ENCODE measurements at places on chromosomes 3 and 15.

- no peak for DNase-seq
Measured at GRCh38 chr15:87610366-87610765, 646.2 kb downstream of the NTRK3 start.

- no peak for DNase-seq
Measured at GRCh38 chr15:77871852-77872371, 205.6 kb downstream of the TBC1D2B start.

DNA sequence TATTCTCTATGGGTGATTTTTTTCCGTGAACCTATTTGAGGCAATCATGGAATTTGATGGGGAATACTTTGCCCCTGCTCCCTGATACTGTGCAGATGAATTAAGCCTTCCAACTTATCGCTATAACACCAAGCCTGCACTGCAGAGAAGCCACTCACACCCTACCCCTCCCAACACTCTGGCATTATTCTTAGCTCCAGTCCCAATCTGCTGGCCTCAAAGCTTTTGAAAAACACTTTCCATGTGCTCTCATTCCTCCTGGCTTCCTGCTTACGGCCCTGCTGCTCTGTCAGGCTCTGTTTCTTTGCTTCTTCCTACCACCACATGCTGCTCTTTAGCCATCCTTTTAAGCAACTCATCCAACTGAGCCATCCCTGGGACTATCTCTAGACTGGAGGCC is 327.8 kb upstream of the SLCO3A1 start:
- DNase-seq = no peak

- no peak for DNase-seq
Measured at GRCh38 chr3:97694876-97695275, 69.7 kb upstream of the ARL6 start.

GRCh38 chr3:171940151-171940649 is 97.1 kb downstream of the TMEM212 start:
- DNase-seq = no peak

DNA sequence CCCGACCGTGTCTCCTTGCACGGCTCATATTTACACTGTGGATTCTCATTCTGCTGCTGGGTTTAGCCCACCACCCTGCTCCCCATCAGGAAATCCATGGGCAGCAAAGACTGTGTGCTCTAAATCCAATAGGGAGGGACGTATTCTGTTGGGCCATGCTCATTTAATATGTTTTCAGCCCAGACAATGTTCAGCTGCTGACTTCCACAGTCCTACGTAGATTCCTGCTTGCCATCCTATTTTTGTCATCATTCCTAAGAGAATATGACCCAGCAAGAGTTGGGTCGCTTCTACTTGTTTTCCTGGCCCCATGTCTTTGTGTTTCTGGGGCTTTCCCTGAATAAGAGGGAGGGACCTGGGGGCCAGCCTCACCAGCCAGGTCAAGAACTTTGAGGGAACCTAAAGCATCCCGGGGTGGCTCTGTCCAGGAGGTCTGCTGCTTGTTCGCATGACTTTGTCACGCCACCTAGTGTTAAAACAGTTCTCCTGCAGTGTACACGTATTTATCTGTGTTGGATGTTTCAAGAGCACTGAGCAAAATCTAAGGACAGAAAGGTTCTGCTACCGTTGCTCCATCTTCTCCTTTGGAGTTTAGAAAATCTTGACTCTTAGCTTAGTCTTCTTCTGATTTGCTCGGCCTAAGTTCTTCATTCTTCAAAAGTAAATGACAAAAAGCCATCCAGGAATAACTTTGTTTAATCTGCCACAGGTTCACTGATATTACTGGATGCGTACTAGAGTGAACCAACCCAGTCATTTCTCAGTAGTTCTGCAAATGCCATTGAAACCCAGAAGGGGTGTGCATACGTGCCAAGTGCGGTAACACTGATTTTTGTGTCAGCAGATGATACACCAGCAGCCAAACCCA is 79.8 kb upstream of the NR2E3 start:
- DNase-seq = no peak

DNA sequence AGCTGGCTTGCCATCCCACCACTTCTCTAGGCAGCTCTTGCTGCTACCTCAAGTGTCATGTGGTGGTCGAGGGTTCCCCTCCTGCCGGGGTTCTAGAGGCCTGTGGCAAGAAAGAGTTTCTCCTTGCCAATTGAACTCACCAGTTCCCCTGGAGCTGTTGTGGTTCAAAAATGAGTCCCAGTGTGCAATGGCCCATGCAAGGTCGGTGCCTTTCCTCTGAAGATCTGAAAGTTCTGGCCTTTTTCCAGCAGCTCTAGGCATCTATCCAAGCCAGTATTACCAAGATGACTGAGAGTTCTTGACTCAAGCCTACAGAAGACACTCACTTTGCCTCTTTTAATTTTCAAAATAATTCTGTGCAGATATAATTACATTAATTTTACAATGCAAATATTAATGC is 163.6 kb downstream of the KCNMB2 start:
- no peak for DNase-seq

- DNase-seq = no peak
Measured at GRCh38 chr15:61198722-61199121, 30.4 kb downstream of the RORA start.

GRCh38 chr3:15660055-15660935 is 58.8 kb downstream of the BTD start:
- DNase-seq = no peak

DNA sequence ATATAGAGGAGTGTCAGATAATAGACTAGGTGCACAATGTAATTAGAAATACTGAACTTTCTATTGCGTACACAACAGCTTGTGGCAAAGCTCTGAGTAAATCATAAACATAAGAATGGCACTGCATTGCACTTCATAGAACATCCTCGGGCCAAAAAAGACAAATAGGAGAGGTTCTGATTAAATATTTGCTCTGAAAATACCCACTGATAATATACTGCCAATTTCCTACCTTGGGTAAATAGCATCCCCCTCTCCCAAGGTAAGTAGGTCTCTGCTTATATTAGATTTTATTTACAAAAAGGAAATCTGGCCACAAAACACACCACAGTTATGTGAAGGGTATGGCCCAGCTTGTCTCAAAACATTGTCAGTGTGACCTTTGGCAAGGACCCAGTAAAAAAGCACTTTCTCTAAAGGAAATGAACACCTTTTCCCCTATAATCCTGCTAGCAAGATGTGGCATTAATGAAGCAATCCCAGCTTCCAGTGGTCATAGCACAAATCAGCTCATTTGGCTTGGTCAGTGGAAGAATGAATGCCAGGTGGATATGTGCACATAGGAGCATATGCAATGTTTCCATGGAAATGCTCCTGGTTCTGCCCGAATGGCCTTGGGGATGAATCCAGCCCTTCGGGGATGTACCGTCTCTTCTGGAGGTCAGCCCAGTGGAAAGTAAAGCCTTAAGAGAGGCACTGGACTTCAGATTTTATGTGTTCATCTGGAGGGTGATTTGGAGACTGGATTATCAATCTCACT is 315.9 kb downstream of the LSAMP start:
- no peak for DNase-seq

DNA sequence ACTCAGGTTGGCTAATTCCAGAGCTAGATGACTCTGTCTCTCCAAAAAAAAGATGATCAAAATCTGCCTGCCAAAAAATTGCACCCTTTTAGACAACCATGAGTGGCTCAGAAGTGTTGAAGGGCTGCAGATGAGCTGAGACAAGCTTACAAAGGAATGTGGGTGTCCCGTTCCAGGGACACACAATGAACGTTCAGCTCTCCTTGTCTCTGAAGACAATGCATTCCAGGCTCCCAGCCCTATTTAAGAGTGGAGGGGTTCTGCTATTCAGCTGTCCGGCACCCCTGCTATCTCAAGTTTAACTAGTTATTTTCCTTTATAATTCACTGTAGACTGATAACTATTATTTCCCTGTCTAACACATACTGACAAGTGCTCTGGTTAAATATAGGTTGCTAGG is 355.1 kb upstream of the WNT5A start:
- DNase-seq = no peak

DNA sequence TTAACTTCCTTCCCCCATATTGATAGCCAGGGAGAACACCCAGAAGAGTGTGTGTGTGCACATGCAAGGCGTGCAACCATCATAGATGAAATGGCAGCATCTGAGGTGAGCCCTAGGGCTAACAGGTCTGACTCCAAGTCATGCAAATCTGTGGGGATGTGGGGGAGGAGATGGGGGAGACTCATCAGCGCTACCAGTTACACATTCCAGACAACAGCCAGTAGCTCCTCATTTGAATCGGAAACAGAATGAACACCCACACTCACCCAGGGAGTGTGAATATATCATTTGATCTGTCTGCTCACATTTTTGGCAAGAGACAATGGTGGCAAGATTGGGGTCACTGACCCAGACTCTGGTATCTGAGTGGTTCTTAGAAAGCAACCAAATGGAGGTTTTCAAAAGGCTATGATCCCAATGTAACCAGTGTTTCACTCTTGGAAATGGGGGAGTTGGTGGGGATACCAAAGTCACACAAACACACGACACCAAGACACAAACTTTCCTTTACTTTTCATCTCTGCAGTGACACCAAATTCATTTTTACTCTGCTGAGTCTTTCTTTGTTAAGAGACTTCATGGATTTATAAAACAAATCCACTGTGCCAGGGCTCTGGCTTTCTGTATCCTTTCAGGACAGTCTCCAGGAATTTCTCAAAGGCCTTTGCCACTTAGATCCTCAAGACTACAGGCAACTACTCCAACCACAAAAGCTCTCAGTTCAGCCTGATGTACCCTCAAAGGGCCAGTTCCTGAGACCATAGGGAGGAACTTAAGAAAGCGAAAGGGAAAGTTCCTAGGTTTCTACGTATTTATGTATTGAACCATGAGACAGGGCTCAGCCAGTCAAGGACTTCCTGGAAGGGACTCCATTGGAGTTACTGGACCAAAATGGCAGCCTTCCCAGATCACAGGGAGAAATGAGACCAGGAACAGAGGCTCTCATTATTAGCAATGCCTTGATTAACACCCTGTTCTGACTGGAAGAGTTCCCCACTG is 2.2 kb downstream of the CDCP1 start:
- no peak for DNase-seq

DNA sequence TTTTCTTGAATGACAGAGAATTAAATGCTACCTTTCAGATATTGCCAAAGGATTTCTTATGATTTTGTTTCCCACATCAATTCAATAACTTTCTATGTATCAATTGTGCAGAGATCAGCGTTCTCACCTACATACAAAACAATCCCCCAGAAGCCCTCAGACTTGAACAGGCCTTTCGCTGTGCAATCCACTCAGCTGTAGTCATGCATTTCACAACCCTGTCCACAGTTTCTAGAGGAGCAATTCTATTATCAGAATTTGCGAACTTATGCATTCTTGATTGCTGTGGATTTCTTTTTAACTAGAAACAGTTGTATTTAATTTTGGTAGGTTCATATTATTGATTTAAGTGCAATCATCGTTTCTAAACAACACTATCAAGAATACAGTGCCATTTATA is 13.7 kb upstream of the ALCAM start:
- DNase-seq = no peak

- no peak for DNase-seq
Measured at GRCh38 chr3:195147649-195148080, 123.3 kb downstream of the XXYLT1 start.

- DNase-seq = no peak
Measured at GRCh38 chr3:170889630-170890029, 18.8 kb downstream of the EIF5A2 start.

DNA sequence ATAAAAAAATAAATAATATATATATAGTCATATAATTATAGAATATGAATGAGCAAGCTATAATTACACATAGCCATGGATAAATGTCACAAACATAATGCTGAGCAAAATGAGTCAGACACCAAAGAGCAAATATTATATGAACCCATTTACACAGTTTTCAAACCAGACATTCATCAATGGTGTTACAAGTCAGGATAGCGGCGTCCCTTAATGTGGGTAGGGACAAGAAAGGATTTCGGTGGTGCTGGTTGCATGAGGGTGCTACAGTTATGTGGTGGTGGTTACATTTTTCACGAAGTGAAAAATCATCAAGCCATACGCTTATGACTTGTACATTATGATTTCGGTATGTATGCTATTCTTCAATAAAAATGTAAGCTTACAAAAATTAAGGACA is 100.5 kb downstream of the HMG20A start:
- no peak for DNase-seq
